Activated T-cell treated with anti-CD3 and anti-CD28 coated beads for 48 hours (primary cell): ENCODE measurements at places on chromosomes 12 and 14.

GRCh38 chr14:101966742-101967141, 2.4 kb downstream of the DYNC1H1 start:
- no peak for DNase-seq

GRCh38 chr12:19138956-19139355, 9.4 kb downstream of the PLEKHA5 start:
- DNase-seq, result no peak

- DNase-seq, result no peak
These were observed 176.1 kb downstream of the DAD1 start for GRCh38 chr14:22412926-22413411.

DNA sequence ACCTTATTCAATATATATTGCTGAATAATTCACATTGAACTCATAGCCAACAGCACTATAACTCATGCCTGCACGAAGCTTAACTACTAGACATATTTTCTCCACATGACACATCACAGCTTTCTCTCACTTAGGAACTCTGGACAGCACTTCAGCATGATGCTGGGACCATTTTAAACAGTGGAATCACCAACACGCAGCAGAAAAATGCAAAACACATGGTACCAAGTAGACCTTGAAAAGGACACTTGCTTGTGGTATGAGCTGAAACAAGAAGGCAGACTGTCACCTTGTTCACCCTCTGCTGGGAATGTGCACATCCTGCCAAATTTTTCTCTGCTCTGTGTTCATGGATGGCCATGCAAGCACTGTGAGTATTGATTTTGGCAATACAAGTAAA, 34.8 kb upstream of the CD9 start:
- DNase-seq, result no peak

GRCh38 chr12:119725523-119725922, 57.6 kb downstream of the PRKAB1 start:
- DNase-seq, result no peak

- DNase-seq, result no peak
These were observed 1.2 kb upstream of the TNFAIP2 start for GRCh38 chr14:103121846-103122584.

GRCh38 chr14:102394717-102395375, 32.1 kb downstream of the TECPR2 start:
- no peak for DNase-seq

- no peak for DNase-seq
These were observed 183.8 kb downstream of the CCDC59 start for GRCh38 chr12:82174383-82174782.

GRCh38 chr12:92107621-92108131, 38.0 kb downstream of the BTG1 start:
- no peak for DNase-seq

DNA sequence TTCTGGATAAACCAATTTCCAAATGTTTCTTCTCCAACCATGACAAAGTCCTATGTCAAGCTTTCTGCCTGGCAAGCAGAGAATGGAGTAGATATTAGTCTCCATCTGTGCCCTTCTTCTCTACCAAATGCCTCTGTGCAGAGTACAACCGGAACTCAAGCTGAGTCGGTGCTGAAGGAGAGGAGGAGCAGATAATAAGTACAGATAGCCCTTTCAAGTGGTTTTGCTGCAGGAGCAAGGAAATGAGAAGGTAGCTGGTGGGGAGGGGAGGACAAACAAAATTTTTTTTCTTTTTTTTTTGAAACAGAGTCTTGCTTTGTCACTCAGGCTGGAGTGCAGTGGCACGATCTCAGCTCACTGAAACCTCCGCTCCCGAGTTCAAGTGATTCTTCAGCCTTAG, 14.2 kb upstream of the HELB start:
- no peak for DNase-seq

- DNase-seq, result no peak
These were observed 15.1 kb downstream of the TBX3 start for GRCh38 chr12:114668886-114669288.

DNA sequence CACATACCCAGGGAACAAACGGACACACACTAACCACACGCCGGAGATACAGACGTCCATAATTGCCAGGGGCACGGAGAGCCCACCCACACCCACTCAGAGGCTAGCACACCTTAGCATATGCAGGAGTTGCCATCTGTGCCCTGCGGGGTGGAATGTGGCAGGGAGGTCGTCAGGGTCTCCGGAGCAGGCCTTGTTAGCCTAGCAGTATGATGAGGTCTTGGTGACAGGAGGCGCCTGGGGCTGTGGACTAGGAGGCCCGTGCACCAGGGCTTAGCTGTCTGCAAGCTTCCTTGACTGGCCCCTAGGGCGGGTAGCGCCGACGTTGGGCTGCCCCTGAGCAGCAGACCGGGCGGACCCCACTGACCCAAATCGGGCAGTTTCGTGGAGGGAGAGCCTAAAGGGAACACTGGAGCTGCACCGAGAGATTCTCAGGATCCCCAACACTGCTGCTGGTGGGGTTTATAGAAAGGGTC, 10.0 kb downstream of the STAC3 start:
- no peak for DNase-seq

GRCh38 chr12:65822732-65823512, 1.4 kb upstream of the HMGA2 start:
- DNase-seq, result no peak

- no peak for DNase-seq
These were observed 1.9 kb downstream of the REM2 start for GRCh38 chr14:22884738-22885523.

- no peak for DNase-seq
These were observed 326.1 kb downstream of the TMEM121 start for GRCh38 chr14:105852378-105853088.

DNA sequence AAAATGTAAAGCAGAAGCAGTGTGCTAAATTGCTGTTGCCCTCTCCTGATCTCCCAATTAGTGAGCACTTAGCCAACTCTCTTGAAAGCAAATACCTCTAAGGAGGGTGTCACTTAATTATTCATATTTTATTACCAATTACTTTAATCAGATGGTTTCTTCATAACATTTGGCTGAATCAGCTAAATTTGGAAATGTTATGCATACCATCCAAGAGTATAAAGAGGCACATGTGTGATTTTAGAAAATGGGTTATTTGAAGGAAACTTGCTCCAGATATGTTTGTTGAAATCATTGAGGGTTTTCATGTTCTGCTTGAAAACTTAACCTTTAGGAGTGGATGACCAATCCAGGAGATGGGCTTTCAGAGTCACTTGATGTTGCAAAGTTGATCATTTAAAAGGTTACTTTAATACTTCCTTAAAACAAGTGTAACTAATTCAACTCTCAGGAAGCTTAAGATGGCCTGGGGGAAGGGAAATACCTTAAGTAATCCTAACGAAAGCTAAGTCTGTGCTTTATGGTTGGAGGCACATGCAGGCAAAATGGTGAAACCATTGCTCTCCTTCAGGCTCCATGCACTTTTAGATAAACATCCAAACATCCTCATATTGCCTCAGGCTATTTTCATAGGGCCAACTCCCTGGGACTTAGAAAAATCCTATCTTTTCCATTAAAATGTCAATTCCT, 434.5 kb downstream of the MDGA2 start:
- DNase-seq, result no peak

DNA sequence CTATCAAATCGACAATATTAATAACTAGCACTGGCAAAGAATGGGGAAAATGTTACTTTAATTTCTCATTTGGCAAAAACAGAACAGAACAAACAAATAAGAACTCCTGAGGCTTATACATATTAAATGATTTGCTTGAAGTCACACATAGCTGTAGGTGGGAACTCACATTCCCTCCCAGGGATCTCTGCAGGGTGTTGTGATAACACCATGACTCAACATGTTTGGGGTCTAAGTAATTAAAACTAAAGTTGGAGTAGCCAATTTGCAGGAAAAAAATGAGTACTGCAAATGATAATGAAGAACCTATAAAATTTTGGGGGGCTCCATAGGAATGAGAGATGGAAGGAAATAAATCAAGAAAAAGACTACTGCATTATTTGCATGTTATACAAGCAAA, 27.5 kb downstream of the UNC79 start:
- DNase-seq, result no peak

DNA sequence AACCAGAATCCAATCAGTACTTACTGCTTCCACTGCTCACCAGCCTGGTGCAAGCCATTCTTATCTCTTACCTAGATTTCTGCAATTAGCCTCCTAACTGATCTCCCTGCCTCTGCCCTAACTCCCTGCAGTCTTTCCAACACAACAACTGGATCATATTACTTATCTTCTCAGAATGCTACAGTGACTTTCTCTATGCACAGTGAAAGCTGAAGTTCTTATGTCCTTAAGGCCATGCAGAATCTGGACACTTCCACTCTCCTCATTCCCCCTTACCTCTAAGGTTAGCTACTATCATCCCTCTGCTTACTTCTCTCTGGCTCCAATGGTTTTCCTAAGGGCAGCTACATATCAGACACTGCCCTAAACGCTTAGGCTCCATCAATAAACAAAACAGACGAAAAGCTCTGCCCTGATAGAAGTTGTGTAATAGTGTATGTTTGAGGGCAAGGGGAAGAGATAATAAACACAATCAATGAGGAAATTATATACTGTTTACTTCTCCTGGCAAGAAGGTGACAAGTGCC, 4.0 kb downstream of the KTN1 start:
- DNase-seq, result no peak

DNA sequence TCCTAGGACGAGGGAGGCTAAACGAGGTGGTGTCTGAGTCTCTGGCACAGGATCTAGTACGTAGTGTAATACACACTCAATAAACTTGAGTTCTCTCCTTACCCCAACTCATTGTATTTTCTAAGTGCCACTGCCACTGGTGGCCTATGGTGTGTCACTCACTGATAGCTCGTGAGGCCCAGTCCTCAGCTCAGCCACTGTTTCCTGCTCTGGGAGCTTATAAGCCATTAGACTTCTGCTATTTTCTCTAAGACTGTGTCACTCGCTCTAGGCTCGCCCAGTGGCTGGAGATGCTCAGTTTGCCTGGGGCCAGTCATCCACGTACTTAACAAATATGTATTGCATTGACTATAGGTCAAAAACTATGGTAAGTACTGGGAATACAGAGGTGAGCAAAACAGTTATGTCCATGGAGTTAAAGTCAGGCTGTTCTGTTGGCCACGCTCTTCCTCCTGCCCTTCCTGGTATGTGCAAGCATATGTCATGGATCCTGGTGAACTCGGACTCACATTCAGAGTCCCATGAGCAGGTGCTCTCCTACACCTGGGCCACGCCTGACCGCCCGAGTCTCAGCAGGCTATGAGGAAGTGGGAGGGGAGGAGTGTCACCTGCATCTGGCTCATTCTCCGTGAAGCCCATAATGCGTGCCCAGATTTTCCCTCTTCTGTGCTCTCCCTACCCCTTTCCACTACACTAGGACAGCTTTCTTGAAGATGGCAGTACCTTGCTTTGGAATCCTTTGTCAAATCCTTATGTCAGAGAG, 41.6 kb downstream of the DEGS2 start:
- no peak for DNase-seq

DNA sequence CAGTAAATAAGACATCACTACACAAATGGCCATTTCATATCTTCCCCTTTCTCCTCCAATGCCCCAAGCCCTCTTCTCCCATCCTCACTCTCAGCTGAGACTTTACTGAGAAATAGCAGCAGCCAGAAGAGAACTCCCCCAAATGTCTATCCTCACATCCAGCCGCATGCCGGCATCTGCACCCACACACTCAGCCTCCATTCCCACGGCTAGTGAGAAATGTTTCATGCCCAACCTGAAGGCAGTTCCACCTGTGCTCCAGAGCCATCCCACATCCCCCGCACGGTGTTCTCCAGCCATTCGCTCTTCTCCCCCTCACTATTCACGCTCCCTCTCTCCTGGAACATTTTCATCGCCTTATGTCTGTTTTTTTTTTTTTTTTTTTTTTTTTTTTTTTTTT, 208.7 kb upstream of the DIO3 start:
- DNase-seq, result no peak

DNA sequence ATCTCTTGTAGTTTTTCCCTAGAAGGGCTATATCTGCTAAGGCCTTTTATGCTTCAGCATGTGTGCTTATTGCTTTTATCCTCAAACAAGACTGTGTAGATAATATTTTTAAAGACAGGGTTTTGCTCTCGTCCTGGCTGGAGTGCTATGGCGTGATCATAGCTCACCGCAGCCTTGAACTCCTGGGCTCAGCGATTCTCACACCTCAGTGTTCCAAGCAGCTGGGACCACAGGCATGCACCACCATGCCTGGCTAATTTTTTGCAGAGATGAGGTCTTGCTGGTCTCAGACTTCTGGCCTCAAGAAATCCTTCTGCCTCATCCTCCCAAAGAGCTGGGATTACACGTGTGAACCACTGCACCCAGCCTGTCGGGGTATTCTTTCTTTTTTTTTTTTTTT, 137.3 kb upstream of the SCAF11 start:
- DNase-seq, result no peak

GRCh38 chr12:81518638-81519037, 240.5 kb downstream of the PPFIA2 start:
- no peak for DNase-seq

DNA sequence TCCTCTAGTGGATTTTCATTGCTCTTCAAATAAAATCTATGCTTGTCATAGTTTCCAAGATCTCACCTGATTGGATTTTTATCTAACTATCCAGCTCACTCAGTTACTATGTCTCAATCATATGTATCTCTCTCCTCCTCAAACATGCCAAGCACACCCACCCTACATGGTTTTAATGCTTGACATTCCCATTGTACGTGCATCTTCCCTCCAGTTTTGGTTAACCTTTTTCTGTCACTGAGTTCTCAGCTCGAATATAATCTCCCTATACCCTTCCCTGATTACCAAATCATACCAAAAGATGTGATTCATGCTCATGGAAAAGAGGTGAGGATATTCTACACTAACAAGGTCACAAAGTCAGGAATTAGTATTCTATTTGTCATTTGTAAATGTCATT, 12.0 kb upstream of the PTPRQ start:
- DNase-seq, result no peak

DNA sequence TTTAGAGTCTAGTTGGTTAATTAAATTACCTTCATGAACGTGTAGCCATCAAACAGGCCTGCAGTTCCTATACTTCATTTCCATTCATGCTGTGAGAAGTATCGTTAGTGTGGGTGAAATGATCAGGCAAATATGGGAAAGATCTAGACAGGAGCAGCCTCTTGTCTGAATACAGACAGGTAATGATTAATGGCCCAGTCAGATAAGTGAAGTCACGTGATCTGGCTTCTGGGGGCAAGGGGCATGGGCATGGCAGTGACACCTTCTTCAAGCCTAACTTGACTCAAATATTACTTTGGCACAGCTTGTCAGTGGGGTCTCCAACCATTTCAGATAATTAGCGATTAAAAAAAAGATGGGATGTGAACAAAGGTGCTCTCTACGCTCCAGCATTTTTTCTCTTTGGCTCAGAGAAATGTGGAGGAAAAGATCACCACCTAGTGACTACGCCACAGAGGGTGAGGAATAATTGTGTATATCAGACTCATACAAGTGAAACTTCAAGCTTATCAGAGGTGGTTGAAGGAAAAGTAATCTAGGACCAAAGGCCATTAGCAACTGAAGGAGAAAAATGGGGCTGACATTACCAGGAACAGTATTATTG, 17.8 kb downstream of the GUCY2C start:
- DNase-seq, result no peak

- DNase-seq, result no peak
These were observed 337.7 kb upstream of the GARIN6 start for GRCh38 chr12:99309812-99310211.
